Esophagus squamous epithelium (tissue), 5 donors: ENCODE measurements at places on chromosomes 6 and 20.

GRCh38 chr6:166202321-166202733 is 34.7 kb upstream of the TBXT start:
- DNase-seq, result no peak

- DNase-seq, result no peak
Observed at GRCh38 chr20:52953020-52953419, 19.1 kb upstream of the TSHZ2 start.

GRCh38 chr20:60306105-60306504 is 347.9 kb downstream of the CDH26 start:
- no peak for DNase-seq

DNA sequence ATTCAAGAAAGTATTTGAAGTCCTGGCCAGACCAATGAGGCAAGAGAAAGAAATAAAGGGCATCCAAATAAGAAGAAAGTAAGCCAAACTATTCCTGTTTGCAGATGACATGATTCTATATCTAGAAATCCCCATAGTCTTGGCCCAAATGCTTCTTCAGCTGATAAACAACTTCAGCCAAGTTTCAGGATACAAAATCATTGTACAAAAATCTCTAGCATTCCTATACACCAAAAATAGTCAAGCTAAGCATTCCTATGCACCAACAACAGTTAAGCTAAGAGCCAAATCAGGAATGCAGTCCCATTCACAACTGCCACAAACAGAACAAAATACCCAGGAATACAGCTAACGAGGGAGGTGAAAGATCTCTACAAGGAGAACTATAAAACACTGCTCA is 60.1 kb upstream of the PHIP start:
- no peak for DNase-seq

DNA sequence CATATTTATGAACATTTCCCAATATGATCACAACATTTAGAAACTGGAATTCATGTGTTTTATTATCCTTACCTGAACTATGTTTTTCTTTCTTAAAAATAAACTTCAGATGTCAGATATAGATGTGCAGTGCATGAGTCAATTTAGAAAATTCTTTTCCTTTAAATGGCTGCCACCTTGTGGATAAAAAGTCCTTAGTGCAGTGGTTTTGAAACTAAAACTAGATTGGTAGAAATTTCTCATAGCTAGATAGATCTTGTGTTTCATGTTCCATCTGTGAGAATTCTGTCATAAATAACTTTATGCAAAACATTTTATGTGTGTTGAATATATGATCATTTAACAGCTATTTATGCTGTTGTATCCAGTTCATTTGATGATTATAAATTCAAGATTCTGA is 134.9 kb downstream of the KLHL32 start:
- no peak for DNase-seq

DNA sequence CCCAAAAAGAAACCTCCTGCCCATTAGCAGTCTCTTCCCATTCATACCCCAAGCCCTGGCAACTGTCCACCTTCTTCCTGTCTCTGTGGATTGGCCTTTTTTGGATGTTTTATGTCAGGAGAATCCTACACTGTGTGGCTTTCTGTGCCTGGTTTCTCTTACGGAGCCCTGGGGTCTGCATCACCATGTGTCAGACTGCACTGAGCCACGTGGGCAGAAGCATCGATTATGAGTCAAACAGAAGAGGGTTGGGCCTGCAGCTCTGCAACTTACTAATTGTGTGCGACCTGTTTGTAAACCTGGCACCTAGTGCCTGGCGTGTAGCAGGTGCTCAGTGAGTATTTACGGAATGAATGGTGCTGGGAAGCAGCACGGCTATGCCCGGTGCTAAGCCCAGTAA is 62.6 kb downstream of the IGF2R start:
- DNase-seq, result no peak

- DNase-seq, result no peak
Observed at GRCh38 chr6:168648240-168649125, 207.5 kb downstream of the SMOC2 start.

- DNase-seq, result no peak
Observed at GRCh38 chr6:160101277-160102205, 20.1 kb upstream of the SLC22A1 start.

- no peak for DNase-seq
Observed at GRCh38 chr6:36829919-36830544, 9.2 kb downstream of the CPNE5 start.

- DNase-seq, result no peak
Observed at GRCh38 chr6:144718431-144718830, 433.3 kb downstream of the UTRN start.

DNA sequence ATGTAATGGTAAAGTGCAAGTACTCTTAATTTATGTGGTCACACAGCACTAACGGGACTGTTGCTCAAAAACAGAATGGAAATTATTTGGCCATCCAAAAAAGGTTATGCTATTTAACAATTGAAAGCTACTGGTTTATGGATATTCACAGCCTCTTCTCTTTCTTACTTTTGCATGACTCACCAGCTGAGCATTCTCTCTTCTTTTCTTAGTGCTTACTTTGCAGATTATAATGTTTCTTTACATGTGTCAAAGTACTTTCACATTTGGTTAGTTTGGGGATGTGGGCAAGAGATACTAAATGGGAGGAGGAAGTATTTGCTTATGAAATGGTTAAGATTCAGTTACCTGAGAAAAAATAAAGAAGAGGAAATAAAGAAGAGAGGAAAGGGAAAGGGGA is 610.5 kb downstream of the HTR1B start:
- DNase-seq, result no peak

DNA sequence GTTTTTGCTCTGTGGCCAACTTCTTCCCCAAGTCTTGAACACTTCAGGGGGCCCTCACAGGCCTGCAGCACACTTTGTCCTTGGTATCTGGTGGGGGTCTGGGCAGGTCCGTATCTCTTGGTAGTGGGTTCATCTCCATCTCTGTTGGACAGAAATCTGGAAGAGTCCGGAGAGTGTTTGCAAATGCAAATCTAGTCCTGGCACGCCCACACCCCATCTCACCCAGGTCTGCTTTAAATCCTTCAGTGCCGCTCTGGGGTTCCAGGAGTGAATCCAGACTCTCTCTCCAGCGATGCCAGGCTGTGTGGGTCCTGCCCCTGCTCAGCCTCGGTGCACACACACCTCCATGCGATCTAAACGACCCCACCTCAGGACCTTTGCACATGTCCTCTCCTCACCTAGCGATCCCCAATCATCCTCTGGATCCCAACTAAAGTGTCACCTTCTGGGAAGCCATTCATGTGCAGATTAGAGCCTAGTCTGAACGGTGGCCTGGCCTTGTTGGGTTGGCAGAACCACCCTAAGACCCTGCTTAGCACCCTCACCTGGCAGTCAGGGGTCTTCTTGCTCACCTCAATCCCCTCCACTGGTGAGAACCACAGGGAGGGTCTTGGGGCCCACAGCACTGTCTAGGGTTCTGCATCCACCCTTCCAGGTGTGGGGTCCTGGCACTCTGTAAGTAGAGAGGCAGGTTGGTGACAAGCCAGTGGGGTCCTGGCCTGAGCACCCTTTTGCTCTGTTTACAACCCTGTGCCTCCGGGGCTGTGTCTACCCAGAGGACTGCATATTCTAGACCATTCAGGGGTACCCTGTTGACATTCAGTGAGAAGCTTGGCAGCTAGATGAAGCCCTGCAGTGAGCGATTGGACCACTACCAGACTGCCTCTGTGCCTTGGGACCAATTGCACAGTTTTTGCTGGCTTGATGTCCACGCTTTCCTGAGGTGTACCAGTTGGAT is 100.8 kb downstream of the SYCP2 start:
- DNase-seq, result no peak

- no peak for DNase-seq
Observed at GRCh38 chr20:23298926-23299672, 51.5 kb upstream of the NXT1 start.

- no peak for DNase-seq
Observed at GRCh38 chr20:49969234-49969633, 13.5 kb upstream of the SNAI1 start.

DNA sequence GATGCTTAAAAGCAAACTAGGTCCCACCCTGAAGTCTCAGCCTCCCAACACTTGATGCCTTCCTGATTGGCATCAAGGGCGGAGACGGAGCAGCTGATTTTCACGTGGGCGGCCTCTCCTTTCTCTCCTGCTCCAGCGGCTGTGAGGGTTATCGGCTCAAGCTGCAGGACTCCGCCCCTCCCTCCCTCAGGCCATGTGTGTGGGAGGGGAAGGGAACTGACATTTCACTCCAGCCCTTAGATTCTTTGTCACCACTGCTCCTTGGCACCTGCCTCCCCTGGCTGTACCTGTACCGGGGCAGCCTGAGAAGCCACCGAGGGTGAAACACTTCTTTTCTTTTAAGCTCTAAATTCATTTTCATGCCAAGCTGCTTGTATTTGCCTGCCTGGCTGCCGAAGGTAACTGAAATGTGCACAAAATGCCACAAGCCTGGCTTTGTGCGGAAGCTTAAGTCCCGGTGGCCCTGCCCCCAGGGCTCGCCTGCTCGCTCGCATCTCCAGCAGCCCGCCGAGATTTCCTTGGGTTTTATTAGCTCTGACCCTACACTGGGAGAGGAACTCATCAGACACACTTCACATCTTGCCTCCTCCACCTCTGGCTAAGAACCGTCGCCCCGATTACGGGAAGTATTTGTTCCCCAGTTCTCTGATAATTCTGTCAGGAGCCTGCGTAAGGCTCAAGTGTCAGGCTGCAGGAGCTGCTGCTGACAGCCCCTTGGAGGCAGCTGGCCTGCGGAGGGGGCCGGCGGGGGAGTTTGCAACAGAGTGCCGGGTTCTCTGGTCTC is 9.6 kb upstream of the CPNE5 start:
- DNase-seq, result no peak

- DNase-seq, result no peak
Observed at GRCh38 chr20:45835825-45836224, 2.2 kb downstream of the SNX21 start.

- DNase-seq, result no peak
Observed at GRCh38 chr6:20839630-20840029, 305.4 kb downstream of the CDKAL1 start.

DNA sequence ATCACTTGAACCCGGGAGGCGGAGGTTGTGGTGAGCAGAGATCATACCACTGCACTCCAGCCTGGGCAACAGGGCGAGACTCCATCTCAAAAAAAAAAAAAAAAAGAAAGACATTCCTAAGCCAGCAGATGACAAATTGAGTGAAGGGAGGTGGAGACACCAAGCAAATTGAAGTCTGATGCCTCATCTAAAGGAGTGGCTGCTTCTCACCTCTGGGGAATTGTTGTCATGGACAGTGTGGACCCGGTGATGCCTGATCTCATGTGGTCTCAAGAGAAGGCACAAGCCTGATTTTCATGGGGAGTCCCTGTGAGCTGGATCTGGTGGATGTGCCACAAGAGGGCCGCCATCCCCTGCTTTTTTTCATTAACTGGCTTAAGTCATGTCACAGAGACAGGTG is 272.0 kb downstream of the ZNF217 start:
- no peak for DNase-seq

- DNase-seq, result no peak
Observed at GRCh38 chr6:43396408-43397149, 27.1 kb upstream of the ZNF318 start.

DNA sequence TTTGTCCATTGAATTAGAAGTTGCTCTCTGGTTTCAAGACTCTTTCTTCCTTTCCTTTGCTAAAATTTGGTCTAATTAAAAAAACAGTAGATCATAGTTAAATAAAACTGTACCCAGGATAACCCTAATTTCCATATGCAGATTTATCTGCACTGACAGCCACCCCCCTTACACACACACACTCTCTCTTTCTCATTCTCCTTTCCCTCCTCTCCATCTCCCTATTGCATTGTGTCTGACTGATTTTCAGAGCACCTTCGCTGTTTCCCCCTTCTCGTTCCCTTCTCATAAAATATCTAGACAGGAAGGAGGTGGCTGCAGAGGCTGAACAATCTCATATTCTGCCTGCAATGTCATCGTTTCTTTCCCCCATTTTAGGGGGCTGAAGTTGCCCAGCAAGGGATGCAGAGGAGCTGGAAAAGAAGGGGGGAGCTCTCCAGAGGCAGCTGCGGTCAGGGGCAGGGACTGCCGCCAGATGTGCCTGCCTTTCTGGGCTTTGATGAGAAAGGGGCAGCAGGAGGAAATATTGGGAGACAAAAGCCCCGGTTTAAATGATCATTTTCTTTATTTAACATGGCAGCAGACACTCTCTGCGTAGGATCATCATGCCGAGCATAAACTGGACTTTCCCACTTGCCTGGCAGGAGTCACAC is 22.5 kb upstream of the MMS22L start:
- no peak for DNase-seq

DNA sequence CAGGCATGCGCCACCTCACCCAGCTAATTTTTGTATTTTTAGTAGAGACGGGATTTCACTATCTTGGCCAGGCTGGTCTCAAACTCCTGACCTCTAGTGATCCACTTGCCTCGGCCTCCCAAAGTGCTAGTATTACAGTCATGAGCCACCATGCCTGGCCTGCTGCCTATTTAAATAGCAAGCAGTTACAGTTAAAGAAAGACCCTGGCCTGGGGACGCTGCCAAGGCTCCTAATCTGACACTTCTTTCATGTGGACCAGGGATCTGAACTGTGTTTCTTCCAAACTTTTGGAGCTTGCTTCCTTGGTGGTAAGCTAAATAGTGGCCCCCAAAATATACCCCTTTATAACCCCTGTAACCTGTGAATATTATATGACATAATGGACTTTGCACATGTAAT is 15.3 kb downstream of the PPARD start:
- DNase-seq, result no peak

- no peak for DNase-seq
Observed at GRCh38 chr6:35454391-35455110, 2.4 kb downstream of the FANCE start.

DNA sequence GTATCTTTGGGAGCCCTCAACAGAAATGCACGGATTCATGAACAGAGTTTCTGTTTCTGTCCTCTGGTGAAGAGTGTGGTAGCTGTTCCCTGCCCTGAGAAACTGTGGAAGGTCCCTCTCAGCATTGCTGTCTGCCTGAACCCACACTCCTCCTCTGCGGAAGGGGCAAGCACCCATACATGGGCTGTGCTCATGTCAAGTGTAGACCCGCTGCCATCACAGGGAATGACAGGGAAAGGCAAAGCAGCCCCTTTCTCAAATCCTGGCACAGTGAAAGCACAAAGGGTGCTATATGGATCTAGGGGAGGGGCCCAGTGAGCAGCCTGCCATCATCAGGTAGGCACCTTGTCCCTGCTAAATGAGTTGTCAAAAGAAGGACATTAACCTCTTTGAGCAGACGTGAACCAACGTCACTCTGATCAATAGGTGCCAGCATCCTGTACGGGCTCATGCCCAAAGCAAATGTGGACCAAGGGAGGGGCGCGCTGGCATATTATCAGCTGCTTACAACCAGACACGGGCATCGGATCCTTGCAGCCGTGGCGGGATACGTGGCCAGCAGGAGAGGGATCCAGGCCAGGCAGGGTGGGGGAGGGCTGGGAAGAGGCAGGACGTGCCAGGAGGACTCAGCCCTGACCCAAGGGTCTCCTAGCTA is 231.2 kb upstream of the PMEPA1 start:
- DNase-seq, result no peak

GRCh38 chr20:34904202-34904621 is 27.8 kb downstream of the ACSS2 start:
- no peak for DNase-seq

GRCh38 chr6:26223650-26224546 is 136.7 kb downstream of the HFE start:
- DNase-seq, result no peak

GRCh38 chr20:50067461-50067860 is 45.5 kb downstream of the UBE2V1 start:
- no peak for DNase-seq

GRCh38 chr20:50724851-50725723 is 6.3 kb upstream of the PARD6B start:
- DNase-seq, result no peak

- DNase-seq, result no peak
Observed at GRCh38 chr6:135505648-135506047, 8.1 kb upstream of the AHI1 start.

- DNase-seq, result no peak
Observed at GRCh38 chr6:125406741-125407140, 105.0 kb upstream of the HDDC2 start.
